ENCODE measurements at places on chromosomes 2 and 18.

DNA sequence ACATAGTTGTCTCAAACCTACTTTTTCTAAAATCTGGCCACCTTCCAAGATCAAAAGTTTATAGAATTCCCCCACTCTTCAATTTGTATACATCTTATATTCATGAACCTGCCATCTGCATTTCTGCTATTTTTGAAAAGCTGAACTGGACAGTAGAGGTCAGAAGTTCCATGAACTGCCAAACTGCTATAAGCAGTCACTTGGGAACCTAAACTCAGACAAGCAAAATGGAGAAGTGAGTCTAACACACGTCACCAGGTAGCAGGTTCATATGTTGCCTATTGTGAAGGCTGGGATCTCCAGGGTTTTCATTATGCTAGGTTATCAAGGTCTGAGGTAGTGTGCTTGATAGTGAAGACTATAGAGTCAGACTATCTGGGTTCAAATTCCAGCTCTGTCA is 2.0 kb upstream of the MYO1B start:
- DNase-seq: no peak

- DNase-seq: no peak
These were observed 32.5 kb upstream of the RMDN2 start for GRCh38 chr2:37892436-37893114.

DNA sequence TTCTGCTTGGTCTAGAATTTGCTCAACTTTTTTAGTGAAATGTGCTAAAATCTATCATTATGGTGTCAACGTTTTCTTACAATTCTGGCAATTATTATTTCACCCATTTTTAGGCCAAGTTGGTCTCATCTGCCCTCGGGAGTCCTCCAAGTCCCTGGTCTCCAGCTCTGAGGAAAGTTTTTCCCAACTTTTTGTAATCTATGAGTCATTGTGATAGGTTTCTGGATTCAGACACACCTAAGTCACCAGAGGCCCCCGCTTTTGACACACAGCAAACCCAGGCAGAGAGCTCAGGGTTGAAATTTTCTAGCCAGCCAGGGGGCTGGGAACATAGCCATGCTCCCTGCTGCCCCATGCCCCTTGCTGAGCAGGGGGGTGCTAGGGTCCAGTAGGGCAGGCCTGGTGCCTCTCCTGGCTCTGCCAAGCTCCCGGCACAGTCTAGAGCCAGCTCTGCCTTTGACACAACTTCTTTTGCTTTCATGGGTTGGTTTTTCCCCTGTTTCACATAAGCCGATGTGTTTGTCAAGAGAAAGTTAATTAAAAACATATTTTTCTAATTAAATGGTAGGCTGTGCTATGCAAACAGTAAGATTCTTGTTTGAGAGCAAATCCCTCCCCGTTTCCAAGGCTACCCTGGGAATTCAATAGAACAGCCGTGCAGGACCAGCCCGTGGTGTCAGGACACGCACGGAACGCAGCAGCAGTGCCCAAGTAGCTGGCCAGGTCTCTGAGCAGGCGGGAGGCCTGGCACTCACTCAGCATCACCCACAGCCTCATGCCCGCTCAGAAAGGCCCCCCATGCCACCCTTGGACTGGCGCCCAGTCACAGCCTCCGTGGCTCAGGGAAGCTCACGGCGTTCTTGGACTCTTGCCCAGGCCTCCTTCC is 25.5 kb upstream of the SNED1 start:
- DNase-seq: peak; percentile 30

DNA sequence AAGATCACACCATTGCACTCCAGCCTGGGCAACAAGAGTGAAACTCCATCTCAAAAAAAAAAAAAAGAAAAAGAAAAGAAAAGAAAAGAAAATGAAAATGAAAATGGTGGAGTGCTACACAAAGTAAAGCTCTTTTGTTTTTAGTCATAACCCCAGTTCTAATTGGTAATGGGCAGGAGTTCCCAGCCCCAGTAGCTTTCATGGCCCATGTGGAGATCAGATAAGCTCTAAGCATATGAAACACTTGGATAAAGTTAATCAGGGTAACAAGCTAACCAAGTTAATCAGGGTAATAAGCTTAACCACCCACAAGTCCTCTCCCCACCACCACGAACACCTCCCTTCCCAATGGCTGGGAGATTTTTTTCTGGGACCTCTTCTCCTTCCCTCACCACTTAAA is 240.8 kb downstream of the BCL11A start:
- DNase-seq: no peak

DNA sequence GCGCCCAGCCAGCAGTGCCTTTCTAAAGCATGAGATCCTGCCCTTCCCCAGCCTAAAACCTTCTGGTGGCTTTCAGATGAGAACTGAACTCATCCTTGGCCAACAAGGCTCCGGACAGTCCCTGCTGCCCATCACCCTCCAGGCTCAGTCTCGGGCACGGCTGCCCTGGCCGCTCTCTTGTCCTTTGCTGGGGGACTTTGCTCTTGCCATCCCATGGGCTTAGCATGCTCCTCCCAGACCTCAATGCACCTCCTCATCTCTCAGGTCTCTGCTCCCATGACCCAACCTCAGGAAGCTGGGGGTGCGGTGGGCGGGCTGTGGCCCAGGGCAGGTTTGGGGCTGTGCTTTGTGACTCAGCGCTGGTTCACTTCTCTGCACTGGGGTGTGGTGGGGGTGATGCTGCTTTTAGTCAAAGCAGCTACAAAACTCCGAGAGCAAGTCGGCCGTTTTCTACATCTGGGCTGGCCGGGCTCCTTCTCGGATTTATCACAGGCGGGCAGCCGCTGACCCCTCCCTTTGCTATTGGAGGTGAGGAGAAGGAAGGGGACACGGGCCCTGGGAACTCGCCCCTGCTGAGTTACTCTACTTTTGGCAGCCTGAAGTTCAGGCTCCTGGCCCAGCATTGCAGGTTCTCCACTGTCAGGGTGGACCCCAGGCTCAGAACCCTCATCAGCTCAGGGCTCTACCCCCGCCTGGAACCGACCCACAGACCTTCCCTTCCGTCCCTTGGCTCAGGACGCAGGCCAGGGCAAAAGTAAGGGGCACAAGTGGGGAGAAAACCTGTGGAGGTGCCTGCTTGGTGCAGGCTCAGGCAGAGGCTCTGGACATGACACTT is 90.6 kb upstream of the TAF1B start:
- no peak for DNase-seq

DNA sequence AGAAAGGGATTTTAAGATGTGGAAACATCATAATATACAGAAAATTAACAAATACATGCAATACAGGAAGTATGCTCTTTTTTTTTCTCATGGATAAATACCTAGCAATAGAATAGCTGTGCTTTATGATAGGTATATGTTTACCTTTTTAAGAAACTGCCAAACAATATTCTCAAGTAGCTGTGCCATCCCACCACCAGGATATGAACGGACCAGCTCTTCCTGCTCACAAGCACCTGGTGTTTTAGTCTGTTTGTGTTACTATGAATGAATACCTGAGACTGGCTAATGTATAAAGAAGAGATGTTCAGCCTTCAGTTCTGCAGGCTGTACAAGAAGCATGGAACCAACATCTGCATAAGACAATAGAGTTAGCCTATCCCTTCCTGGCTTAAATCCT is 19.9 kb upstream of the UGT1A8 start:
- DNase-seq: no peak

GRCh38 chr2:85501248-85501647 is 37.7 kb upstream of the MAT2A start:
- DNase-seq: no peak

DNA sequence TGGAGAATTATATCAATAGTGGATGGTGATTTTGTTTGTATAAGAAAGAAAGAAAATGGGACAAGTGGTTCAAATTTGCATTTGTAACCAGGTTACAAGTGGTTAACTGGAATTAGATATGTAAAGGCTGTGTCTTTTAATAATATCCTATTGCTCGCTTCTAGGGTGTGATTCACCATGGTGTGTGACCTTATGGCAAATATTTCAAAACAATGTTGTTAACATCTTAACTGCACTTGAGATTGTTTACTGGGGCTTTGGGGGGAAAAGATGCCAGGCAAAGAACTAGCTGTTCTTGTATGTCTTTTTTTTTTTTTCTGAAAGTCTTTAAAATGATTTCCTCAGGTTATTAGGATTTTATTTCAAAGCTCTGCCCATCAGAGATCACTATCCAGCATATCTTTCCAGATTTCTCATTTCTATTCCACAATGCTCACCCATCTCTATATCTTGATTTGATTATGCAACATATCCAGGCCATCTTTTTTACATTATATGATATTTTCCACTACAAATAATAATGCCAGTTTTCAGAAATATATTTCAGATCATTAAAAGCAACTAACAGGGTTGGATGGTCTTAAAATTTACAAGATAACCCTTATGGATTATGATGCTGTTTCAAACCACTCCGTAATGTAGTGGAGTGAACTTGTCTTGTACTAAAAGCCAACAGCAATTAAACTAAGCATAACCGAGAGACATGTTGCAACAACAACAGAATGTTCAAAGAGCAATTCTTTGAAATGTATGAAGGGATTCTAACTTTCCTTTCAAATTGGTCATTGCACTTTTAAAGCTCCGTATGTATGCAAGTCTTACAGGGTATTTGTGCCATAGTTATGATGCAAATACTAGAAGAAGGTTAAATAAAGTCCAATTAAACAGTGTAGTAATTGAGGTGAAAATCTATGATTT is 341.5 kb upstream of the ETAA1 start:
- no peak for DNase-seq

GRCh38 chr2:109125593-109126500 is 3.2 kb upstream of the SH3RF3 start:
- DNase-seq: no peak

DNA sequence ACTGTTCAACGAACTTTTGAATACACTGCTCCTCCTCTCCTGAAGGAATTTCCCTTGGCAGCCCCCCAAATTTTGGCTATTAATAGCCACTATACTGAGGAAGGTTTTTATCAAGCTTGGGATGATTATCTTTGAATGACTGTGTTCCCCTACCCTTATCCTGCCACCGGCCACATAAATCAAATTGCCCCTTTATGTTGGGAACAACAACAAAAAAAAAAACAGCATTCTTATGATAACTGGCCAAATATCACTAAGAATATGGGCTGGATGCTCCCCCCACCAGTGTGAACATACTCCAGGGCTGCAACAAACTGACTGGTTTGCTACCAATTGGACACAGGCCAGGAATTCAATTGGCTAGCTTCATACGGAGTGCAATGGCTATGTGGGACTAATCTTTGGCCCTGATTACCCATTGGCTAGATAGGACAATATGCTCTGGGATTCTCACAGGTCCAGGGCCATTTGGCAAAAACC is 20.6 kb downstream of the DUSP11 start:
- DNase-seq: no peak

DNA sequence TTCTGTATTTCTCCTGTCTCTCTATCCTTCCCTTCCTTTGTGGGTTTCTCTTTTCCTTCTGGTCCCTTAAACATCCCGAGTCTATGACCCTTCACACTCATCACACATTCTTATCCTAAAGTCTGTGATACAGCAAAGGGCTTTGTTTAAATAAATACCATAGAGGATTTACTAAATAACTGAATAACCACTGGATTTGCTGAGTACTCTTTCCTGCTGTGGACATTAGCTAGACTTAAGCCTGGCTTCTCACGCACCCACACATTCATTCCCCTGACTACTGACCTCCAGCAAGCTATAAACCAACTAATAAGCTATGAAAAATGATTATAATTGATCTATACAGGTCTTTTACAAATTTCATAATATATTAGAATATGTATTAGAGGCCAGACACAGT is 76.6 kb downstream of the COL4A3 start:
- no peak for DNase-seq

DNA sequence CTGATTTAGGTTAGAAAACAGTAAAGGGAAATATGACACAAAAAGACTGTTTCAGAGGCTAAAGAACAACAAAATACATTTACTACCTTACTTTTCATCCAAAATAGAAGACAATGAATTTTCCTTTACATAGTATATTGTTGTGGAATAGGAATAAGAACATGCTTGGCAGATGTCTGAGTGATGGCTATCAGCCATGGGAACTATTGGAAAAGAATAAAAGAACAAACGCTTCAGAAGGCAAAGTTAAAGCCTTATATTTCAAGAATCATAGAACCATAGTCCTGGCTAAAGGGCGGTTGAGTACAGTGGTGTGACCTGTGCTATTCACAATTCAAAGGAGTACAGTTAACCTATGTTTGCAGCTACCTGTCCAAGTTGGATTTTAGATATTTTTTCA is 73.9 kb upstream of the NRXN1 start:
- DNase-seq: no peak

GRCh38 chr18:23565916-23566547 is 20.3 kb downstream of the NPC1 start:
- no peak for DNase-seq

DNA sequence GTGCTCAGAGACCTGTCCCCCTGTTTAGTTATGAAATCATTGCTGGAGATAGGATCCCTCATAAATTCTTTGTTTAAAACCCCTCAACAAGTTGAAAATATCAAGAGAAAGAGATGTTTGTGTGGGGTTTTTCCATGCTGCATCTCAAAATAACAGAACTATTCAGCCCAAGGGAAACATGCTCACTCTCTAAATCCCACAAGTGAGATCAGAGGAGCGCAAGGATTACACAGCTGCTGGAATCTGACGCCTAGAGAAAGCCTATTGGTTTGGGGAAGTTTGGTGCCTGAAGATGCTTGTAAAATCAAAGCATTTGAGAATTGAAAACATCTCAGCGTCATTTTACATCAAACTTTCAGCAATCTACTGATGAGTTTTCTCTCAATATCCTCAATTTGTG is 7.9 kb downstream of the FSHR start:
- no peak for DNase-seq

DNA sequence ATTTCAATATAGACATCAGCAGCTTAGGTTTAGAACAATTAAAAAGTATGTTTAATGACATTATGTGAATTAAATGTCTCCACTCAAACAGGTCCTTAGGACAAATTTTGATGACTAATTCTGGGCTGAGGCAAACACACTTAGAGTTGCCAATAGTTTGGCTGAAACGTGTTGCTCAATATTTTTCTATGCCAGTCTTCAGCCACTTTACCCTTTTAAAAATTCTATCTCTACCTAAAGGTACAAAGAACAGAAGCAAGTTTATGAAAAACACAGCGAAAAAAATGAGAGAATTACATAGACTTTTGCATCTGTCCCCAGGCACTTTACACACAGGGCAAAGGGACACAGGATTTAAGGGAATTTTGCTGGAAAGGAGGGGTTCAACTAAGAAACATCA is 4.5 kb downstream of the IDH1 start:
- DNase-seq: no peak

DNA sequence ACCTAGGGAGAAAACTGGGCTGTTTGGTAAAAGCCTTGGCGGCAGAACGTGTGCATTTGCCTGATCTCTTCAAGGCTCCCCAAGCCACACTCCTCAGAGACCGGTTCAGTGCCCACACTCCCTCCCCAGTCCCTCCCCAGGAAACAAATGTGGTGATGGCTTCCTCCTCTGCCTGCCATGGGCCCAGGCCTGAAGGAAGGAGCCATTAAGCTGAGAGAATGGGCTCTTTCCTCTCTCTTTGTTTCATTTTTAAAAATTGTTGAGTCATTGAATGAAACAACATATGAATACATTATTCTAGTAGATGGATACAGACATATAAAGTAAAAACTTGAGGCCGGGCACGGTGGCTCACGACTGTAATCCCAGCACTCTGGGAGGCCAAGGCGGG is 50.6 kb upstream of the YWHAQ start:
- no peak for DNase-seq

- no peak for DNase-seq
These were observed 15.1 kb upstream of the MBOAT2 start for GRCh38 chr2:9018534-9018933.

GRCh38 chr2:99216096-99216495 is 35.1 kb downstream of the MRPL30 start:
- DNase-seq: no peak

- no peak for DNase-seq
These were observed 46.1 kb upstream of the TWIST2 start for GRCh38 chr2:238801791-238802190.

Data from Right ventricle myocardium inferior (tissue), 1 donor.